ENCODE measurements at places on chromosomes 3 and 15.

- DNase-seq: no peak
These were observed 15.0 kb upstream of the PSMD6 start for GRCh38 chr3:64038253-64038767.

DNA sequence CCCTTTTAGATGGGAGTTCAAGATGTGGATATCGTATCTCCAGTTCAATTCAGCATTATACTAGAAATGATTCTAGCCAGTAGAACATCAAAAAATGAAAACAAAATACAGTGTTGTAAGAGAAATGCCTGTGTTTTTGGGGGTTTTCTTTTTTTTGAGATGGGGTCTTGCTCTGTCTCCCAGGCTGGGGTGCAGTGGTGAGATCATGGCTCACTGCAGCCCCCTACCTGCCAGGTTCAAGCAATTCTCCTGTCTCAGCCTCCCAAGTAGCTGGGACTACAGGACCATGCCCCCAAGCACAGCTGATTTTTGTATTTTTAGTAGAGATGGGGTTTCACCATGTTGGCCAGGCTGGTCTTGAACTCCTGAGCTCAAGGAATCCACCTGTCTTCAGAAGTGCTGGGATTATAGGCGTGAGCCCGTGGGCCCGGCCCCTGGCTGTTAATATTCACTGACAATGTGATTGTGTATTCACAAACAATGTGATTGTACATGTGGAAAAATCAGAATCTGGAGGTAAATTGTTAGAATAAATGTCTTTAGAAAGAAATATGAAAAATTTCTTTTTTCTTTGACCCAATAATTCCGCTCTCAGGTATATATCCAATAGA, 59.0 kb downstream of the ARIH1 start:
- peak; percentile 8 for DNase-seq

DNA sequence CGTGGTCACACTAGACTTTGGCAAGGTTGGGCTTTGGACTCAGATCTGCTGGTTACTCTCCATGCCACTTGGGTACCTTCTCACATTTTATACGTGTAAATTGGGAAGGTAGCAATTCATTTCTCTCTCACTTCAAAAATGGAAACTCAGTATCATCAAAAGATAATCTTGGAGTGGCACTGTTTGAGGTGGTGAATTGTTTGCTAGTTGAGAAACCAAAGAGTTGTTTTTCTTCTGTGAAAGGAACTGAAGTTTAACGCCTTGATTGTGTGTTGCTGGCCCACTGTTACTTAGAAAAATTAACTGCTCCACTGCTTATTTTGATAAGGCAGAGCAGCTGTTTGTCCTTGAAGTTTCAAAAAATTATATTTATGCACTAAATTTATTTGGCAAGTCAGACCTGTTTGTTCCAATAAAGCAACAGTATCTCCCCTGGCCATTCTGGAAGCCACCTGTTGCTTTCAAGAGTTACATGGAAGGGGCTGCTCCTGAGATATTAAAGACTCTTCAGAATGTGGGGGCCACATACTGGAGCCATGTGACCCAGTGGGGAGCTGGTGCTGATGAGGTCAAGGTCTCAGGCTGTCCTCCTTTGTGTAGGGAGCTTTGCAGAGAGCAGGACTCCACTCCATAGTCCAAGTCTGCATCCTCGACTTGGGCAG, 16.2 kb downstream of the PLCL2 start:
- peak; percentile 50 for DNase-seq

DNA sequence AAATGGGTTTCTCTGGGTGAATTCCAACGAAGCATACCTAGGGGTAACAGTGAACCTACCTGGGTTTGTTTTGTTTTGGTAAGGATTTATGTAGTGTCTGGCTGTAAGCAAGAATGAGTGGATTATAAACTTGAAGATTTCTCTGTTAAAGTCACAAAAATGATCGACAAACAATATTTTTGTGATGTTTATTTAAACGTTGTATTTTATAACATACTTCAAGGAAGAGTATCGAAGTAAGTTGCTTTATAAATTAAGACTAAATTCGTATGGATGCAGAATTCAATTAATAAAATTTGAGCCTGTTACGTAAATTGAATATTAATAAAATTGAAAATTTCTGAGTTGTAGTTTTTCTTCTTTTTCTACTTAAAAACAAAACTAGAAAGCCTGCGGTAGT, 982 bp upstream of the ZDHHC23 start:
- no peak for DNase-seq

DNA sequence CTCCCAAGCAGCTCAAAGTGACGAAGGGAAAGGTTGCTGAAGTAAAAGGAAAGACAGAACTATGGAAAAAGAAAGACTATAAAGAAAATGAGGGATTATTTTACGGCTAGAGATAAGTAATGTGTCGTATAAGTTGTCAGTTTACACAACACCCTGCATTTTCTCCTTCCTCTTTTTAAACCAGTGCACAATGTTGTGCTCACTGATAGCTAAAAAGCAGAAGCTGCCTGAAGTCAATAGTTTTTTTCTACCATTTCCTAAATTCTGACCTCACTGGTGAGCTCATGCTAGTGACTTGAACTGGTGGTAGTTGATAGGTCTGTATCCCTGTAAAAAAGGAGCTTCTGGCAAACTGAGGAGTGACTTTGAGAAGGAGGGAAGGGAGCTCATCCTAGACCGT, 368.6 kb upstream of the GBE1 start:
- DNase-seq: no peak

GRCh38 chr3:86794361-86795065, 196.4 kb downstream of the VGLL3 start:
- DNase-seq: no peak

DNA sequence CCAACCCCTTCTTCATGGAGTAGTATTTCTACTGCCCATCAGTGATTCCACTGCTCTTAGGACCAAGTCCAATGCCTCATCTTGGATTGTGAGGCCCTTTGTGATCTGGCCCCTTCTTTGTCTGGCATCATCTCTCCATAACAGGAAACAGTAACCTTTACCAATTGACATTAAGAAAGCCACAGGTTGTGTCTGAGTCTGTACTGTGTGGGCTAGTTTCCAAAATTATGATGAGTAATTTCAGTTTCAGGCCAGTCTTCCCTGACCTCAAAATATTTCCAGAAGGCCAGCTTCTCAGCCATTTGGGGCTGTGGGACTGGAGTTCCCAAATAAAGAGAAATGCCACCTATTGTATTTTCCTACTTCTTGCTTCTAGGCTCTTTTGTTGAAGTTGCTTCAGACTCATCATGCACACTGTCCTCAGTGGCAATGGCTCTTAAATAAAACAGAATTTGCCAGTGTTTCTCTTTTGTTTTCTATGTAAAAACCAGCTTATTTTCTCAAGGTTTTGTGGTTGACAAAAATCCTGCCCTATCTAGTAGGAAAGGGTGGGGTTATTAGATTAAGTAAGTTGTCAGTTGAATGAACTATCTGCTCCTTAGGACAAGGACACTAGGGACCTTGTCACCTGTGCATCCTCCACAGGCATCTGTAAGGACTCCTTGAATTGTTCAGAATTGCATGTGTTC, 47.0 kb upstream of the ACKR4 start:
- DNase-seq: no peak

DNA sequence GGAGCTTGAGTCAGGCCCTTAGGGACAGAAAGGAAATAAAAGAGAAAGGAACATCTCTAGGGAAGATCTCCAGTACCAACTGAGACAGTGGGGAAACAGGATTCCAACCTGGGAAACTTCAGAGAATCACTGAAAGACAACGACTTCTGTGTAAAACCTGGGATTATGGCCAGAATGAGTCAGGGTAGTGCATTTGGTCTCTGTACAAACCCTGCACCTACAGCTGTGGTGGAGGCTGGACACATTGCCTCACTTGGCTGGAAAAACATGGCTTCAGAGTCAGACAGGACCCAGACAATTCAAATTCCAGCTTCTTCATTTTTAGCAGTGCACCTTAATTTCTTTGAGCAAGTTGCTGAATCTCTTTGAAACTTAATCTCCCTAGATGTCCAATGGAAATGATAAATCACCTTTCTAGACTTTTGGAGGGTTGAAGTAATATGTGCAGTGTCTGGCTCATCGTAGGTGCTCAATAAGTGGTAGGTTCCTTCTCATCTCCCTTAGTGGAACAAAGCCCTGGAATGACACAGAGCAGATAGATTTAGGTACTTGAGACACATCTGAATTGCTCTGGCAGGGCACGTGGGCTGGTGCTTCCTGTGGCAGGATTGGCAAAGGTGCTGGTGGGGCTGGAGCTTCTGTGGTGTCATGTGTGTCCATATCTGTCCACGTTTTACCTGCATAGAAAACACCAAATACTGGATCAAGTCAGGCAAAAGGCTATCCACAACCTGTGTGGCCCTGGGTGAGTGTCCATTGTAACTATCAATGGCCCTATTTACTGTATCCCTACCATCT, 6.1 kb upstream of the CLSTN2 start:
- DNase-seq: no peak

DNA sequence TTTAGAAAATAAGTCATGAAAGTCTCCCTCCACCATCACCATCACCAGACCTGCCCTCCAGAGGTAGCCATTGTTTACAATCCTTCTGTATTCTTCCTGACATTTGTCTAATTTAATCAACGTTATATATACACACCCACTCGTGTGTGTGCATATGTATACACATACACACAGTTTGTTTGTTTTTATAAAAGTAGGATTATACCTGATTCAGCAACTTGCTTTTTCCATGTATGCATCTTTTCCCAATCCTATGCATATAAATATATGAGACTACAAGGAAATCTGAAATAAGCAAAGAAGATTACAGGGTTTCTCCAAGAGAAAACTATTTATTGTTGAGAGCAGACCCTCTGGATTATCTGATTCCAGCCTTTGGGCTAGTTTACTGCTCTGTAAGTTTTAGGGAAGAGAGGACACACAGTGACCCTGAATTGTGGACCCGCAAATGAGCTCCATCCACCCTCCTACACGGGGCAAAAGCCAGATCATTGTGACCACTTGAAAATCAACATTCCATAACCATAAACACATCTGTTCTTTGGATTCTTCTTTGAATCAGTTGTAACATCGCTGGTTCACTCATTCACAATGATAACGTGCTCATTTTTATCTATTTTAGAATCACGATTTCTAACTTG, 104.3 kb downstream of the CPN2 start:
- no peak for DNase-seq

- DNase-seq: no peak
These were observed 266.6 kb upstream of the CTDSPL start for GRCh38 chr3:37594873-37595783.

Data from immature natural killer cell (primary cell).